ENCODE measurements at places on chromosomes 1 and 21. TPM values are rescaled to one million over a fixed set of nuclear protein-coding genes. Genes with fewer than 3 reads are reported as not detected.

Gene S100A8
- not detected for total RNA-seq

Gene CDC42BPA
- total RNA-seq = 11.4 TPM

Gene CRABP2
- 8.2 TPM for total RNA-seq

Gene SPRR3
- total RNA-seq = not detected

Gene C1orf185
- not detected for total RNA-seq

Gene LMX1A
- total RNA-seq = not detected

Gene GPR52
- total RNA-seq = not detected

Gene GSTM5
- total RNA-seq = not detected

Gene PDXK
- total RNA-seq = 364 TPM

Gene OPTC
- total RNA-seq = not detected

Gene RGL1
- 0.79 TPM for total RNA-seq

Gene NEXN
- 11.0 TPM for total RNA-seq

Gene CD1D
- total RNA-seq = 0.04 TPM

Gene OR14K1
- not detected for total RNA-seq

Gene DNASE2B
- total RNA-seq = not detected

Gene C1QTNF12
- total RNA-seq = 1.5 TPM

Gene ATAD3B
- 1.7 TPM for total RNA-seq

Gene KLF17
- total RNA-seq = 0.55 TPM

Gene IL19
- not detected for total RNA-seq

Gene NFASC
- total RNA-seq = 1.3 TPM

Gene CYYR1
- total RNA-seq = not detected

Gene FMO3
- not detected for total RNA-seq

Gene C1orf210
- total RNA-seq = not detected

Gene CRYBG2
- total RNA-seq = 1.3 TPM

Gene TNFRSF1B
- total RNA-seq = 0.53 TPM

Gene GJC2
- total RNA-seq = 0.39 TPM

All from A549 treated with dexamethasone at 1 μM for 4 hours (cell line).